Activated CD8-positive, alpha-beta memory T cell treated with anti-CD3 and anti-CD28 coated beads for 1 hour (primary cell): ENCODE measurements at places on chromosomes 12 and 14.

- no peak for DNase-seq
Observed at GRCh38 chr14:66359500-66359899, 126.7 kb upstream of the CCDC196 start.

DNA sequence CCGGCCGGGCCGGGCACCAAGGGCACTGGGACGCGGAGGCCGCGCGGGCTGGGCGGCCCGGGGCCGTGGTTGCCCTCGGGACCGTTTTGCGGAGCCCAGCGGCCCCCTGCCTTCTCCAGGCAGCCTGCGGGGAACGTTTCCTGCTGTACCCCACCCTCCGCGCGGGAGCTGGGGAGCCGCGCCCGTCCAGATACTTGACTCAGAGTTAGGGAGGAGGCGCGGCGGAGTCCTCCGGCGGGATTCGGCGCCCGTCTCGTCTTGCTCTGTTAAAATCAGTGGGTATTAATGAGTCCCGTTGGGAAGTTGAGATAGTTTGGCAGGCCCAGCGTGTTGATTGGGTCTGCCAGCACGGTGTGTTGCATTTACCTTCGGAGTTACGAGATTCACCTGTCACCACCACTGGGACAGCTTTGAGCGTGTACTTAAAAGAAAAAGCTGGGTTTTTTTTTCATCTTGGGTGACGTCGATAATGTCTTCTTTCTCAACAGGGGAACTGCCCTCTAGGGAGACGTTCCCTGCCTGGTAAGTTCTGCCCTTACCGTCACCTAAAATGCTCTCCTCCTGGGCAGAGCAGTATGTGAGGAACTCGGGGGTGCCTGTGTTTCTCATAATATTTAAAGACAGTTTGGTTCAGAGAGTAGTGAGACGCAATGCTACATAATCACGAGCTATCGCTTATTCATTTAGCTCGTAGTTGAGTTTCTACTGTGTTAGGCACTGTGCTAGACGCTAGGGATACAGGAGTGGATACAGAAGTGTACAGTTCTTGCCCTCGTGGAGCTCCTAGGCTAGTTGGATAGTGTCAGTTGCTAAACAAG is 596 bp downstream of the DLST start:
- no peak for DNase-seq

DNA sequence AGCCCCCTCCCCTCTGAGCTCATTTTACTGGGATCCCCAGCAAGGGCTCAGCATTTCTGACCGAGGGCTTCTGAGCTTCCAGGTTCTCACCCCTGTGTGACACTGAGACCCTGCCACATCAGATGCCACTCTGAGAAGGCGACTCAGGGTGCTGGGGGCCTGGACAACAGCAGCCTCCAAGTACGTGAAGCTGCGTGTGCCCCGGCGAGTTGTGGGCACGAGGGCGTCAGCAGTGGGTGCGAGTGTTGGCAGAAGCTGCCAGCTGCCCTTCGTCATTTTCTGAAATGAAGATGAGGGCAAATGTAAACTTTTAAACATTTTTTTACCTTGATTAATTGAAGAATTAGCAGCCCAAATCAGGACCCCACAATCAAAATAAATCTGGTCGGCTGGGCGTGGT is 32.7 kb upstream of the TEX22 start:
- no peak for DNase-seq

DNA sequence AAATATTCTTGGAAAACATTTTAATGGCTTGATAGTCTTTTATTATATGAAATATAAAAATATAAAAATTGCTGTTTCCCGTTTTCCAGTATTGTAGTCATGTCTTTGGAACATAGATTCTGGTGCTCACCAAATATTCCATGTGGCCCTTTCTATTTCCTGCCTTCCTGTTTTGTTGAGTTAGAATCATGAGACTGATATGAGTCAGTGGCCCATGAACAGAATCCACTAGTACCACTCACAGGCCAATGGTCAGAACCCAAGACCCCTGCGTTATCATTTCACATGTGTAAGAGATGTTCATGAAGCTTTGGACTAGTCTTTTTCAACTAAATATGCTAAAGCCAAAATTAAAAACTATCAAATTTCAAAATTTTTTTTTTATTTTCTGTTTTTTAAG is 56.9 kb downstream of the BICD1 start:
- DNase-seq = no peak

GRCh38 chr12:106311139-106311538 is 8.6 kb downstream of the TCP11L2 start:
- no peak for DNase-seq

- DNase-seq = no peak
Observed at GRCh38 chr12:24860546-24860945, 88.4 kb downstream of the BCAT1 start.

- DNase-seq = no peak
Observed at GRCh38 chr14:101715210-101716076, 46.1 kb upstream of the PPP2R5C start.

- no peak for DNase-seq
Observed at GRCh38 chr12:117165342-117165741, 24.9 kb downstream of the FBXO21 start.

GRCh38 chr12:53751336-53752191 is at the start of gene CISTR:
Gene CISTR (minus strand): TSS chr12:53751979.
- DNase-seq = no peak

- DNase-seq = no peak
Observed at GRCh38 chr12:13121568-13121967, 18.1 kb upstream of the GSG1 start.
